ENCODE measurements at places on chromosomes 12 and 14. TPM values are rescaled to one million over a fixed set of nuclear protein-coding genes. Genes with fewer than 3 reads are reported as not detected.

DPY19L2 gene
- 1.5 TPM for polyA plus RNA-seq

PRICKLE1 gene
- 10.3 TPM for polyA plus RNA-seq

FAM186B gene
- not detected for polyA plus RNA-seq

SMCO2 gene
- 0.72 TPM for polyA plus RNA-seq

LTBP2 gene
- polyA plus RNA-seq: 247 TPM

EGLN3 gene
- 15.7 TPM for polyA plus RNA-seq

LBHD2 gene
- not detected for polyA plus RNA-seq

CISTR gene
- not detected for polyA plus RNA-seq

PLA2G1B gene
- 3.9 TPM for polyA plus RNA-seq

SDR9C7 gene
- polyA plus RNA-seq: 0.18 TPM

LRP1 gene
- polyA plus RNA-seq: 223 TPM

GRIP1 gene
- polyA plus RNA-seq: 0.38 TPM

ASCL1 gene
- not detected for polyA plus RNA-seq

TMEM253 gene
- 6.4 TPM for polyA plus RNA-seq

PROX2 gene
- polyA plus RNA-seq: not detected

PRPH gene
- 13.8 TPM for polyA plus RNA-seq

SPTB gene
- 1.5 TPM for polyA plus RNA-seq

KRT86 gene
- polyA plus RNA-seq: 2.1 TPM

KCNK10 gene
- polyA plus RNA-seq: not detected

PTPN6 gene
- 25.7 TPM for polyA plus RNA-seq

CPNE8 gene
- 9.3 TPM for polyA plus RNA-seq

RNASE3 gene
- polyA plus RNA-seq: not detected
